Non-pigmented ciliary epithelial cell (primary cell): ENCODE measurements at places on chromosomes 3 and 15.

DNA sequence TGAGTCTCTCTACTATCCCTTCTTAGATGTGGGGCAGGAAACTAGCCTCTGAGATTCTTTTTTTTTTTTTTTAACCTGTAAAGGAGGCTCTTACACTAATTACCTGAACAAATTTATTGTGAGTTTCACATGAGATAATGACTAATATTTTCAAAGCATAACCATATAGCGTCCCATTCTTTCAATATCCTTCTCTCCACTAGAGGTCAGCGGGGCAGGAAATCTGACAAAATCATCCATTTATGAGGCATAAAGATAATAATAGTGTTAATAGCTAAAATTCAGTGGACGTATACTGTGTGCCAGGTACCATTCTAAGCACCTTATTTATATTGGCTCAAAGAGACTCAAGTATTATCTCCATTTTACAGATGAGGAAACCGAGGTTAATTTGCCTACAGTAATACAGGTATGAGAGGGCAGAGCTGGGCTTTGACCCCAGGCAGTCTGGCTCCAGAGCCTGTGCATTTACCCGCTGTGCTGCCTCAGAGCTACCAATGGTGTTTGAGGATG is 16.3 kb upstream of the SMAD6 start:
- DNase-seq: no peak

DNA sequence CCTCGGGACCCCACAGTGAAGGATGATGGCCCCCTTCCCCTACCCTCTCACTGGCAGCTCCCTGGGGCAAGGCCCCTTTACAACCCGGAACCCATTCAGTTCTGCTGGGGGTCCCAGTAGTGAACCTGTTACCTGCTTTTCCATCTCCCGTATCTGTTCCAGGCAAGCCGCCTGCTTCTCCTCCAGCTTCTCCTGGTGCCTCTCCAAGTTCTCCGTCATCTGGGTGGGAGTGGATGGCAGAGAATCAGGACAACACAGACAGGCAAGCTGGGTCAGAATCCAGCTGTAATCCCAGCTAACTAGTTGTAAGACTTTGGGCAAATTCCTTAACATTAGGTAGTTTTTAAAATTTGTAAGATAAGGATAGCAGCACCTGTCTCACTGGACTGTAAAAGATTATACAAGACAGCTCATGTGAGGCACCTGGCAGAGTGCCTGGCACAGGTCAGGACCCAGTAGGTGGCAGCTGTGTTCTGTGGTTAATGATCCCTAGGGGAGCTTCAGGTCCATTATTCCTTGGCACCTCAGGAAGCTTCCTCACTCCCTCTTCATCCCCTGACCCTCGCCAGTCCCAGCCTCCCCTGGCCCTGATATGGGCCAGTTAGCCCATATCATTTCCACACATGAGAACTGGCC is 6.4 kb upstream of the ANKRD63 start:
- no peak for DNase-seq

DNA sequence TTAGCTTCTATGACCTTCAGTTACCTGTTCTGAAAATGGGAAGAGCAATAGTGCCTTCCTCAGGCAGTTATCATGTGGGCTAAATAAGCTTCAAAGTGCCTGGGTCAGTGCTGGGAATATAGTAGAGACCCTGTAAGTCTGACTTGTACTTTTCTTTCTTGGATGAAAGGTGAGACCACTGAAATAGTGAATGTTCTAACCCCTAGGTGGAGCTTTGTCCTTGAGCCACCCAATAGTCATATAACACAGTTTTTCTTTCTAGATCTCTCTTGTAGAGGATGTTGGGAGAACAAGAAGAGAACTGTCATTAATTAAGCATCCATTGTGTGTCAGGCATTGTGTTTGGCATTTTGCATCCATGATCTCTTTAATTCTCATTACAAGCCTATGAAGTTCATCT is 13.0 kb upstream of the BFSP2 start:
- no peak for DNase-seq

DNA sequence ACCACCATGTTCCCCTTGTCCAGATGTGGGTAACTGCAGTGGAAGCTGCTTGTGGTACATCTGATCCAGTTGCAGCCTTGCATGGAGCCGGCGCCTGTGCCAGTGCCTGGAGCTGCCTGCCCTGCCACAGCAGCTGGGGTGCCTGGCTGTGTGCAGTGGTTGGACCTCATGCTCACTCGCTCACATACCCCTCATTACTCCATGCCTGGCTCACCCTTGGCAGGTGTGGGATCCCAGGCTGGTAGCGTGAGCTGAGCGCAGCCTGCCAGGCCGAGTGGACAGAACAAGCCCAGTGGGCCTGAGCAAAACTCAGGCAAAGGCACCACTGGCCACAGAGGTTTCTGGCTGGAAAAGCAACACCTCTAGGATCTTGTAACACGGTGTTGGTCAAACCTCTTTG is 35.7 kb downstream of the ROPN1B start:
- no peak for DNase-seq

DNA sequence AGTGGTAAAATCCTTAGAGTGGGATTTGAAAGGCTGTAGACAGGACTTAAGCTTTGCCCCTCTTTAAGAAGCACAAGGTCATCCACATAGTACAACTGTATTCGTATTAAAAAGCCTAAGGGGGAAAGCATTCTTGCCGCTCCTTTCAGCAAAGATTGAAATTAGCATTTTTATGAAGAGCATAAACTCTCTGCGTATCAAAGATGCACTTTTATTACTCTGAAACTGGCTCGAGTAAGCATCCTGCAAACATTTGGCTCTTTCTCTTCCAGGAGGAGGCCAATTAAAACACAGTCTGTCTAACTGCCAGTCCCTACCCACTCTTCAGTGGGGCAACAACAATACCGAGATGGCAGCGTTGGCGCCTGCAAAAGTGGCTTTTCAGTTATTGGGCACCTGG is 192.5 kb upstream of the TPRG1 start:
- no peak for DNase-seq

- DNase-seq: no peak
Measured at GRCh38 chr15:49742381-49742780, 121.5 kb downstream of the DTWD1 start.

- DNase-seq: no peak
Measured at GRCh38 chr3:182533394-182533793, 259.9 kb upstream of the ATP11B start.

DNA sequence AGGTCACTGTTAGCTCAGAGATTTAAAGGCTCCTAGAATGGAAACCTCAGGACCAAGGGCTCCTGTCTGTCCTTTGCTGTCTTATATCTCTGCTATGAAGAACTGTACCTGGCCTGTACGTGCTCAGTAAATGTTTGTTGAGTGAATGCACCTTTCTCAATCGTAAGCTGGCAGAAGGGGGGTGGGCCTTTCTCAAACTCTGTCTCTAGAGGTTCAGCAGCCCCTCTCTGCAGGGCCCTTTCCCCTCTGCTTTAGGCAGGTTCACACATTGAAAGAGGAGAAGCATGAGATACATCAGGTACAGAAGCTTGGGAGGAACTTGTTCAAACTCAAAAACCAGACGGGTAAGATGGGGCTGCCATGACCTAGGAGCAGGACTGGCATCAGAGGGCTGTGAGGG is 155.6 kb downstream of the GOLGA6L4 start:
- DNase-seq: no peak

DNA sequence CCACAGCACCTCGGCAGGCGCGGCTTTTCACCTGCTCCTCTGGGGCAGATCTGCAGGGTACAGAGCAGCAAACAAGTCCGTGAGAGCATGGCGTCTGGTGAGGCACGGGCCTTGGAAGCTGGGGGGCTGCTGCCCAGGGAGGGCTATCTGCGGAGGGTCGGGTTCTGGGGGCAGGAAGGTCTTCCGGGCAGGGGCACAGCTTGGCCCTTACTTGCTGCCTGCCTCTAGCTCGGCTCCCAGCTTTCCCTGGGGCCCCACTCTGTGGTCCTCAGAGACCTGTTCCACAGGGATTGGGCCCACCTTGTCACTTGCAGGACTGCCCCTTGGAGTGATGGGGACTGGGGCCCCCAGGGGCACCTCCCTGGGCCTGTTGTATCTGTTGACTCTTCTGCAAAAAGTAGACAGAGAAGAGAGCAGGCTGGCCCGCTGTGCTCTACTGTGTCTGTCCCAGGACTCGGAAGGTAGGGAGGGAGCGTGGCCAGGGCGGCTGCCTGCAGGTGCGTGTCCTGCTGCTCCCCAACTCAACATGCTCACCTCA is 84.1 kb downstream of the TBC1D2B start:
- no peak for DNase-seq

GRCh38 chr3:105816833-105817232 is 52.0 kb downstream of the CBLB start:
- no peak for DNase-seq

DNA sequence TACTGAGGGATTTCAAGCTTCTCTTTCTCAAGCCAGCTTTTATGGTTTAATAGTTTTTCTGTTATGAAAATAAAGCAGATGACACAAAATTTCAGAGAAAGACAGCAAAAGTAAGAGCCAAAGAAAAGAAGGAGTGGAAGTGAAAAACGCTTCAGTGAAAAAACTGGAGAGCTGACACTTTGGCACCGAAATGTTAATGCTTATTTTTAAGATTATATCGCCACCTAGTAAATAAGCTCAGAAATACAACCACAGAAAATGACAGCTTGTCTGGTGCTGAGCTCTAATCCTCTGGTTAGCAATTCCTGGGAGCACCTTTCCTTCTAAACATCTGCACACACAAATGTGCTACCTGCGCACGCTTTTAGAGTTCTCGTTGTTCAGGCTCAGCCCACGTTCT is 101.6 kb downstream of the ZPLD1 start:
- peak; percentile 8 for DNase-seq

GRCh38 chr3:99858469-99858868 is 40.8 kb downstream of the CMSS1 start:
- no peak for DNase-seq
